Immature natural killer cell (primary cell): ENCODE measurements at places on chromosomes 5 and 9. TPM values are rescaled to one million over a fixed set of nuclear protein-coding genes. Genes with fewer than 3 reads are reported as not detected.

DNA sequence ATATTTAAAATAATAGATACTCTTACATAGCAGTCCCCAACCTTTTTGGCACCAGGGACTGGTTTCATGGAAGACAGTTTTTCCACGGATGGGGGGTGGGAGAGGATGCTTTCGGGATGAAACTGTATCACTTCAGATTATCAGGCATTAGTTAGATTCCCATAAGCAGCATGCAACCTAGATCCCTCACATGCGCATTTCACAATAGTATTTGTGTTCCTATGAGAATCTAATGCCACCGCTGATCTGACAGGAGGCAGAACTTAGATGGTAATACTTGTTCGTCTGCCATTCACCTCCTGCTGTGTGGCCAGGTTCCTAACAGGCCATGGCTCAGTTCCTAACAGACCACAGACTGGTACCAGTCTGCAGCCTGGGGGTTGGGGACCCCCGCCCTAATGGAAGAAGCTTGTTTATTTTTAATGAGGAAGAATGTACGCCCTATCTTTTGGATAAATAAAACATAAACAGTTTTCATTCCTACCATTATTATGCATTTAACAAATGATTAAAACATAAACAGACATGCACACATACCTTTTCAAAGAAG, 187.7 kb downstream of the ZSWIM6 start:
- no peak for DNase-seq

DNA sequence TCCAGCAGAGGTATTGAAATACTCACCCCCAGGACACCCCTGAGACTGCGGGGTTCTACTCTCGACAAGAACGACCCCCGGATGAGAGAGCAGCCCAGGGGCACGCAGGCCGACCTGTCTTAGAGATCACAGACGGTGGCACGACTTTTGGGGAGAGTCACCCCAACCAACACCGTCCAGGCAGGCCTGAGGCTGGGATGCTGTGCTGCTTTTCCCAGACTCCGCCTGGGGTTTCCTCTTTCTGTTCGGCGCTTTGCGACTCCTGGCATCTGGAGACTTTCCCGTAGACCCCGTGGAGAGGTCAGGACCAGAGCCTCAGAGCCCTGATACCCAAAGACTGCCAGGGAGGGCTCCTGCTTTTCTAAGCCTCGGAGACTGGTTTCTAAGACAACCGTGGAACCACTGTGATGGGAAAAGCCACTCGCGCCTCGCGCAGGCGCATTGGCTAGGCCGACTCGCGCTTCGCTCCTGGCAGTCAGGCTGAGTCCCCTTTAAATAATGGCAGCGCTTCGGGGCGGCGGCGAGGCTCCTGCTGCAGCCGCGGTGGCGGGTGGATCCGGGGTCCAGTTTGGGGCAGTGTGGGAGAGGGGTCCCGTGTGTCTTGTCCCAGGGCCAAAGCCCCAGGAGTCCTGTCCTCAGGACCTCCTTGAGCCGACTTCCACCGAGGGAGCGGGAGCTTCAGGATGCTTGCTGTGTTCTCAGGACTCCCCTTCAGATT, 484.0 kb downstream of the SPATA31A7 start:
- DNase-seq = no peak

GRCh38 chr9:132630811-132631210, 39.0 kb downstream of the DDX31 start:
- DNase-seq = no peak

- no peak for DNase-seq
Measured at GRCh38 chr5:95087816-95088317, 197.0 kb downstream of the MCTP1 start.

DNA sequence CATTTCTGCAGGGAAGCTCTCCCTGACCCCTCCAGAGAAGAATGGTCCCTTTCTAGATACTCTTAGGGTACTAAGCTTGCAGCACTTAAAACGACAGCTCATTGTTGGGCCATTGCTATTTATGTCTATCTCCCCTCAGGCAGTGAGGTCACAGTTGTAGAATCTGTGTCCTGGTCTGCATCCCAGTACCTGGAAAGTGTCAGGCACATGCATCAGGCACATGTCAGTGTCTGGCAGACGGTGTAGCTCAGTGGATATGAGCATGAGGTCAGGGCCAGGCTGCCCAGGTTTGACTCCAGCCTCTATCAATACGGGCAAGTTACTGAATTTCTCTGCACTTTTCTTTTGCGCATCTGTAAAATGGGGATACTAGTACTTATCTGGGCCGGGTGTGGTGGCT, 22.2 kb upstream of the EEIG1 start:
- no peak for DNase-seq

- no peak for DNase-seq
Measured at GRCh38 chr9:133977421-133978201, 14.5 kb downstream of the VAV2 start.

- no peak for DNase-seq
Measured at GRCh38 chr9:22158927-22159346, 149.8 kb upstream of the CDKN2B start.

- no peak for DNase-seq
Measured at GRCh38 chr5:91028499-91028956, 354.6 kb downstream of the ARRDC3 start.

GRCh38 chr5:116456036-116456435, 118.6 kb downstream of the SEMA6A start:
- no peak for DNase-seq

DNA sequence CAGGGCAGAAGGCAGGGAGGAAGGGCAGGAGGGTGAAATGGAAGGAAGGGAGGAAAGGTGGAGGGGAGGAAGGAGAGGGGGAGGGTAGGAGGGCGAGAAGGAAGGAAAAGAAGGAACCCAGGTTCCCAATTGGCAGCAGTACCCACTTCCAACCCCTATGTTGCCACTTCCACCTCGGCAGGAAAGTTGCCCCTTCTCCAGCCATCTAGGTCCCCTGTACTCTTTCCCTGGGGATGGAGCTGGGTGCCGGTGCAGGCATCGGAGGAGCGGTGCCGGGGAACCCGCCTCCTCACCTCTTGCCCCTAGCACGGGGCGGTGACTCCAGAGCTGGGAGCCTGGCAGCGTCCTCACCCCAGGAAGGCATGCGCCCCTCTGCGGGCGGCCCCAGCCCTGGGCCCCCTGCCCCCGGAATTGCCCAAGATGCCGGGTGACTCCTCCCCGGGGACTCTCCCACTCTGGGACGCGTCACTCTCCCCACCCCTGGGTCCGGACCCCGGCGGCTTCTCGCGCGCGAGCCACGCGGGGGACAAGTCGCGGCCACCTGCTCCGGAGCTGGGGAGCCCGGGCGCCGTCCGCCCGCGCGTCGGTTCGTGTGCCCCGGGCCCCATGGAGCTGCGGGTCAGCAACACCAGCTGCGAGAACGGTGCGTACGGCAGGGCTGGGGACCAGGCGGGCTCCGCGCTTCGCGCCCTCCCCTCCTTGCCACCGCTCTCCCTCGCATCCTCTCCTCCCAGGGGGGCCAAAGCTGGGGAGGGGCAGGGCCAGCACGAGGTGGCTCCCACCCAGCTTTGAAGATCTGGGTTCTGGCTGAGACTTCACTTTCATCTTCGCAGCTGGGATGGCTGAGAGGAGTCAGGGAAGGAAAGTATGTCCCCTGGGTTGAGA, at the start of gene NIPAL4:
TSS of gene NIPAL4 (plus strand) at position 499 of the 885 bp plus-strand sequence. CDS start at position 607, 108 bp downstream.
- DNase-seq = no peak

FOXD4 gene
- not detected for polyA plus RNA-seq

NTNG2 gene
- 0.94 TPM for polyA plus RNA-seq

ROR2 gene
- not detected for polyA plus RNA-seq
